SW 1271 (cell line): ENCODE measurements at places on chromosomes 7 and 10.

GRCh38 chr7:17661982-17662585 is 278.2 kb downstream of the SNX13 start:
- no peak for DNase-seq

DNA sequence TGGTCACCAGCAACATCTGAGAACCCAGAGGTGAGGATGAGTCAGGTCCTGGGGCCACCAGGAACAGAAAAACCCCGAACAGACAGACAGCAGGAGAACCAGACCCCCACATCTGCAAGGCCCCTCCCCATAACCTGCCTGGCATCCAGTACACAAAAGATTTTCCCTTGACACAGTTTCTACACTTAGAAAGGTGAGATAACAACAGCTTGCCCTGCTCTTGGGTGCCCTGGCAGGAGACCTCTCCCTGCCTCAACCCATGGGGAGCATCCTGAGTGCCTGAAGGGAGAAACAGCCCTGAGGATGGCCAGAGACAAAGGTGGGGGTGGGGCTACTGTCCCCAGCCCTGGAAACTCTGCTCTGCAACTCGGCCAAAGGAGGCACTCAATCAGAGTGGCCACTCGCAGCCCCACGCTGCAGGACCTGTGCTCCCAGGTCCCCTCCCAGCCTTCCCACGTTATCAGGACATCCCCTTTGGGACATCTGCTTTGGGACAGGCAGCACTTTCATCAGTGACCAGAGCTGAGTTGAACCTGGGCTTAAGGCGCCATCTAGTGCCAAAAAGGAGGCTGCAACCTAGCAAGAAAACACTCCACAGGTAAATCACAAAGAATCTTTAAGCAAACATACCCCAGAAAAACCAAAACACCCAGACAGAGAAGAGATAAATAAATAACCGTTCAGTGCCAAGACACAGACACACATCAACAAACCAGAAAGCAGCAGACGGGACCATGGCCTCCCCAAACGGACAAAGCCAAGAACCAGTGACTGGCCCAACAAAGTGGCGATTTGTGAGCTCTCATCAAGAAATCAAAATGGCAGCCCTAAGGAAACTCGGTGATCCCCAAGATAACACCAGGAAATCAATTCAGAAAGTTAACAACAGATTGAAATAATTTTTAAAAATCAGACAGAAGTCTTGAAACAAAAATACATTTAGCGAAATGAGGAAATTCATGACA is 233.7 kb downstream of the PTPRN2 start:
- DNase-seq, result peak; percentile 25

- DNase-seq, result no peak
These were observed 2.8 kb downstream of the WDR86 start for GRCh38 chr7:151406886-151407583.

DNA sequence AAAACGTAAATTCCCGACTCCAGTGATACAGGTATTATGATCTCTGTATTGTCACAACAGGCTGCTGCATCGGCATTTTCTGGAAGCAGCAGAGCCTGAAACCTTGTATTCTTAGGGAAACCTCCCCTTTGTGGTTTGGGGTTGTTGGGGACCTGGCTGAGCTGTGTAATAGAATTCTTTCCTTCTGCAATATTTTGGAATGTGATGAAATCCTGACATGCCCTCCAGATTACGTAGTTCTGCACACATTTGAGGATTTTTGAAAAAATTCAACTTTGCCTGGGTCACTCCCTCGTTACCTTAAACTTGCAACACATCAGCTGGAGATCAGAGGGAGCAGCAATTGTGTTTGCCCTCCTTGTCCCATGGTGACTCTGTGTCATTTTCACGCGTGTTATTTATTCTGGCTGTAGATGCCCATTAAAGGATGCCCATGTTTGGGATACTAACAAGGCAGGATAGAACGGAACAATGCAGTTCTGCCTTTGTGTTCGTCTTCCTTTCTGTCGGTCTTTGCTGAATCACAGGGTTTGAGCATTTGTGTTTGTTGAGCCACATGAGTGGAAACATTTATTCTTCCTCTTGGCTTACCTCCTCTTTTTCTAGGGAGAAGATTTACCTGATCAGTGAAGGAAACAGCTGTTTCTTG is 181.7 kb downstream of the TCF7L2 start:
- DNase-seq, result no peak

DNA sequence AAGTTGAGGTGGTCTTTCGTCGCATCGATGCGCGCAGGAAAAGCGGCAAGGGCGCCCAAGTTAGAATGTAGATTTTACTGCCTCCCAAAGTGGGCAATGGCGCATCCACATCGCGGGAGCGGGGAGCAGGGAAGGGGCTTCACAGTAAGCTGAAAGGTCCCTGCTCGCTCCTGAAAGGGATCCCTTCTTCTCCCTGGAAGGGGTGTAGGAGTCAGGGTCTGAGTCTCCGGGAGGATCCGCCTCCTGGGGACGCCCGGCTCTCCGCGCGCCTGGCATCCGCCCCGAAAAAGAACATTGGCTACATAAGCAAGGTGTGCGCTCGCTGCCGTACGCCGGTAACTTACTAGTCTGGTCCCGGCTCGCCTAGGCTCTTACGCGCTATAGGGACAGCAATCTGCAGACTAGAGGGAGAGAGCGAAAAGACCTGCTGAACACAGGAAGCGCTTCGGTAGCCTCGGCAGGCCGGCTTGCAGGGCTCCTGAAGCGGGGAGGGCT is 804 bp downstream of the UNC5B start:
- DNase-seq, result no peak

- no peak for DNase-seq
These were observed 2.3 kb upstream of the INSYN2A start for GRCh38 chr10:127198721-127199120.

GRCh38 chr10:75399461-75400162 is 2.0 kb downstream of the ZNF503 start:
- DNase-seq, result peak; percentile 36

GRCh38 chr10:119801176-119801575 is 71.5 kb downstream of the MCMBP start:
- no peak for DNase-seq

DNA sequence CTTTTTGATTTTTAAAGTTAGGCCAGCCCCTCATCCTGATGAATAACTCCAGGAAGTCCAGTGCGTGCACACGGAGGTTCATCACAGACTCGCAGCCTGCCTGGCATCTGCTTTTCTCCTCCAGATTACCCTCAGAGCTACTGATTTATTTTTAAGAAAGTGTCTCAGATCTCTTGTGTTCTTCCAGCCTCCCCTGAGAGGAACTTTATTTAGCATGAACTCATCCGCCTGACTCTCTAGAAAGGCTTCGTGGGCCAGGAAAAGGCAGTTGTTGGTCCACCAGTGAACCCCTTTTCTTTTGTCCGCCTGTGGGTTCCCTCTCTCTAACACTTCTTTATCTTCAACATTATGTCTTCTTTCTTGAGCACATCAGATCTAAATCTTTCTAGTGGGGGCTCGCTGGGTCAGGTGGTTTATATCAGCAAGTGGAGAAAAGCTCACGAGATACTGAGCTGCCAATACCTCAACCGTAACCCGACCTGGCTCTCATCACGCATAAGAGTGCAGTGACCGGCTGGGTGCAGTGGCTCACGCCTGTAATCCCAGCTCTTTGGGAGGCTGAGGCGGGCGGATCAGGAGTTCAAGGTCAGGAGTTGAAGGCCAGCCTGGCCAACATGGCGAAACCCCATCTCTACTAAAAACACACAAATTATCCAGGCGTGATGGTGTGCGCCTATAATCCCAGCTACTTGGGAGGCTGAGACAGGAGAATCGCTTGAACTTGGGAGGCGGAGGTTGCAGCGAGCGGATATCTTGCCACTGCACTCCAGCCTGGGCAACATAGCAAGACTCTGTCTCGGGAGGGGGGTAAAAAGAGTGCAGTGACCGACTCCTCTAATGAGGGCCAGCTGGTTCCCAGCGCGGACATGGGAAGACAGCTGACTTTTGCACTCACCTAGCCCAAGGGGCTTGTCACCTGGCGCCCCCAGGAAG is 162.3 kb downstream of the CCDC3 start:
- DNase-seq, result no peak

- DNase-seq, result no peak
These were observed 250.4 kb downstream of the ELMO1 start for GRCh38 chr7:37198041-37198905.

DNA sequence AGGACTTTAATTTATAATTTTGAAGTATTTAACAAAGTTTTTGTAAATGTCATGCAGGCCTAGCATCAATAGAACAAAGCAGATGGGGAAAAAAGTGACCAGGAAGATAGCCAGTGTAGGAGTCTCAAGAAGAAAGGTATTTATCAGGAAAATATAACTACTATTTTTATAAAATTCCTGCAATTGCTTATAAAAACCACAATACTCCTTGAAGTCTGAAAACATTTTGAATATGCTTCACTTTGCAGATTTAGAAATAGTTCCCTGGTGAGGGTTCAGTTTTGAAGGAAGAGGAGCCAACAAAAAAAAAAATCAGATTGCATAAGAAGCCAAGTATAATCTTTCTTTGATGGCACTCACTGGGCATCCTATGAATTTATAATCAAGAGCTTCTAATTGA is 34.1 kb downstream of the MTERF1 start:
- no peak for DNase-seq

DNA sequence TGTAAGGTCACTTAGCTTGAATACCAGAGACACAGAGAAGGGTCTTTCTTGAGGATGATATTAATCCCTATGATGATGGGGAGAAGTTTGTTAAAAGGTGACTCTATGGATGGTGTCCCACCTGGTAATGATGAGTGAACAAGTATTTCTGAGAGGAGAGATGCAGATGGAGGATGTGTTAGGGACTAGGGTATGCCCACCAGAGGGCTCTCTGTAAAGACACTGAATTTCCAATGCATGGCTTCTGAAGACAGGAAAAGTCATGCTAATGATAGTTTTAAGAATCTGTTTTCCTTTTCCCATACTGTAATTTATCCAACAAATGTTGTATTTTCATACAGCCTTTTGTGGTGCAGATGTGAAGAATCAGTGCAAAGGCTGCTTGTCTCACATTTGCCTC is 1250.9 kb upstream of the CELF2 start:
- DNase-seq, result no peak

DNA sequence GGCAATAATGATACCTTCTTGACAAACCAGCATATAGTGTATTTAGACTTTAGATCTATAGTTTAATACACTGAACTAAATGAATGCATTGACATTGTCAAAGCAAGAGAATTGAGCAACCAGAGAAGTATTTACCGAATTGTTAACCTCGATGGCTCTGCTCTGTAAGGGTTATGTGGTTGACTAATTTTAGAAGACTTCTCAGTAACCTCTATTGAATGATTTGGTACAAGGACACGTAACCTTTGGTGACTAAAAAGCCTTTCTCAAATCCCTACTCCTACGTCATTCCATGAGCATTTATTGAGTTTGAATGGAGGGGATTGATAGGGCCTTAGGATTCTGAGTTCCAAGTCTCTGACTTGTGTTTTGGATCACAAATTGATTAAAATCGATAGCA is 67.6 kb downstream of the MDFIC start:
- no peak for DNase-seq

GRCh38 chr7:148894591-148894990 is 10.5 kb upstream of the EZH2 start:
- DNase-seq, result no peak
